ENCODE measurements at places on chromosomes 4 and X.

DNA sequence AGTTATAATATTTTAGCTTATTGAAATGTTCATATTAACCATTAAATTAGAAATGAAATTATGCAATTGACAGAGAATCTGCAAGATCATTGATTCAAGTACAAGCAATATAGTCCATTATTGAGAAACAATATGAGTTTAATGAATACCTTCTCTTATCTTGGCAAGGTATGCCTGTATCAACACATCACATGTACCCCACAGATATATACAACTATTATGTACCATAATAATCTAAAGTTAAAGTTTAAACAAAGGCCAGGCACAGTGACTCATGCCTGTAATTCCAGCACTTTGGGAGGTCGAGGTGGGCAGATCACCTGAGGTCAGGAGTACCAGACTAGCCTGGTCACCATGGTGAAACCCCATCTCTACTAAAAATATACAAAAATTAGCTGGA is 514.7 kb downstream of the PCDH7 start:
- DNase-seq: no peak

GRCh38 chr4:74045247-74045646 is 6.8 kb upstream of the CXCL3 start:
- DNase-seq: no peak

DNA sequence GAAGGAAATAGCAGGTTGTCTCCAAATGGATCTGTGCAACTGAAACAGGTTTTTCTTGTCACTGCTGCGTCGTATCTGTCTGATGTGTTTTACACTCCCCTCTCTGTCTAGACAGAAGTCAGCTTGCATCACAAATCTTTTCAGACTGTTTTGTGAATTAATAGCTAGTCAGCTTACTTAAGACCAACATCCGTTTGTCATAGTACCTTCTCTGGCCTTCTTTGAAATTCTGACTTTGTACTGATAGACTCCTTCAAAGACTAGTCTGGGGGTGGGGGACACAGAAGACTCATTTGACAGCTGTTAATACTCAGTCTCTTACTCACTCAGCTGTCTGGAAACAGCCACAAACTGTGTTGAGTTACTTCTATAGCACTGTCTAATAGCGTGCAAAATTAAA is 197.8 kb downstream of the PALLD start:
- DNase-seq: no peak

GRCh38 chrX:51860679-51861078 is 32.7 kb upstream of the MAGED1 start:
- DNase-seq: peak; percentile 19

GRCh38 chrX:37468124-37468739 is 103.2 kb upstream of the LANCL3 start:
- no peak for DNase-seq

All from right hindlimb (tissue), 1 donor.